Activated naive CD4-positive, alpha-beta T cell treated with anti-CD3 and anti-CD28 coated beads for 36 hours (primary cell): ENCODE measurements at places on chromosomes 16 and 17. TPM values are rescaled to one million over a fixed set of nuclear protein-coding genes. Genes with fewer than 3 reads are reported as not detected.

The CCDC144A gene
- total RNA-seq = 5.3 TPM

The ACSM5 gene
- total RNA-seq = not detected

GRCh38 chr16:70529051-70529777 lies 5.6 kb downstream of the SF3B3 start:
- no peak for DNase-seq

DNA sequence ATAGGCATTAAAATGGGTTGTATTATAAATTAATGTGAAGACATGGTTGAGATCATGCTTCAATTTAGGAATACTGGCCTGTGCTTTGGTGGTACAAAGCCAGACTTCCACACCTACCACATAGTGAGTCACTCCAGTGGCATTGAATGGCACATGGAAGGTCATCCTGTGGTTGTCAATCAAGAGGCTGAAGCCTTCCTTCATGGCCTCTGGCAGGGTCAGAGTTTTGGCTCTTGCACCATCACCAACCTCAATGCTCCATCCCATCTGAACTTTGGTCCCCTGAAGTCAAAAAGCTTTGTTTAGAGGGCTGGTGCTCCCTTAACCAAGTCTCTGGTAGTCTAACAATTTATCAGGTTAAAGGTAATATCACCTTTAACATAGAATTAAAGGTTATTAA lies 6.1 kb downstream of the ZP2 start:
- DNase-seq = no peak

The TMC8 gene
- 110 TPM for total RNA-seq

The TP53TG3C gene
- not detected for total RNA-seq
